ENCODE measurements at places on chromosomes 6 and 20.

GRCh38 chr20:41142919-41143318 lies 5.6 kb downstream of the PLCG1 start:
- DNase-seq, result no peak

GRCh38 chr6:168404560-168404959 lies 36.4 kb upstream of the SMOC2 start:
- DNase-seq, result no peak

DNA sequence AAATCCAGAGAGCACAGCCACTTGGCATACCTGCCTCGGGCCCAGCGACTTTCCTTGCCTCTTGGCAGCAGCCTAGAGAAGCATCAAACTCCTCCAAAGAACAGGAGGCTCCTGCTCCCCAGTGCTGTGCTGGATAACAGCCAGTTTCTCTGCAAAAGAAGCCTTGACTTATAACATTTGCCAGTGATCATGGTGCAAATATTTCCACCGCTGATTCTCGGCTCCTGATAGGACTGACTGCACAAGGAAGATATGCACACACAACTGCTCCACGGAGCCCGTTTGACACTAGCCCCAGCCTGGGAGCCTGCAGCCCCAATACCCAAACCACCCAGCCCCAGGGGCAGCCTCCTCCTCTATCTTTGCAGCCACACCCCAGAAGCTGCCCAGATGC lies 17.5 kb downstream of the ACSS1 start:
- no peak for DNase-seq

GRCh38 chr6:89289710-89290109 lies 25.4 kb downstream of the GABRR2 start:
- DNase-seq, result no peak

DNA sequence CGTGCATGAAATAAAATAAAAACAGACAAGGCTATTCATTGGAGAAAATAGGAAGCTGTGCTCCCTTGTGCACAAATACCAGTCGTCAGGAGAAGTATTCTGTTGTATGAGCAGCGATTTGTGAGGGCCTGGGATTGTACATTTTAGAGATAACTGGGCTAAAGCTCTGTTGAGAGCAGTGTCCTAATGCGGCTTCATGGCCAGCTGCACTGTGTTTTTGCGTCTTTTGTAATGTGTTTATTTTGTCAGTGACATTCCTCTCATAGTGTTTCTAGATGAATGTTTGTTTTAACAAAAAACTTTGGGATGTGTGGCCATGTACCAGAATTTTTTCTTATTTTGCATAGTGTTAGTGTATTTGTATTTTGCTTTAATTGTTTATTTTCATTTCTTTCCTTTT lies 14.8 kb downstream of the ERMARD start:
- no peak for DNase-seq

DNA sequence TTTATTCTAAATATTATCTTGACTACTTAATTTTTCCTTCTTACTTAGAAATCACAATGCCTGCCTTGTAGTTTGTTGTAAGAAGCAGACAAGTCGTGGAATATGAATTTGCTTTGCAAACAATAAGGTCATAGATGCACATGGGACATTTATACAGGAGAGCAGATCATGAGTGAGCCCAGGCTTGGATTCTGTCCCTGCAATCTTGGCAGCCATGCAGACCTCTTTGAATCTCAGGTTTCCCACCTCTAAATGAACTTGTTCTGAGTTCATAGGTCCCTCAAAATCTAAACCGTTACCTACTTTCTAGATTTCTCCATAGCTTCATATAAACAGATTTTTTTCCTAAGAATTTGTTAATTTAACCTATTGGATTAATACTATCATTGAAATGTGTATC lies 19.5 kb downstream of the KIAA0408 start:
- no peak for DNase-seq

DNA sequence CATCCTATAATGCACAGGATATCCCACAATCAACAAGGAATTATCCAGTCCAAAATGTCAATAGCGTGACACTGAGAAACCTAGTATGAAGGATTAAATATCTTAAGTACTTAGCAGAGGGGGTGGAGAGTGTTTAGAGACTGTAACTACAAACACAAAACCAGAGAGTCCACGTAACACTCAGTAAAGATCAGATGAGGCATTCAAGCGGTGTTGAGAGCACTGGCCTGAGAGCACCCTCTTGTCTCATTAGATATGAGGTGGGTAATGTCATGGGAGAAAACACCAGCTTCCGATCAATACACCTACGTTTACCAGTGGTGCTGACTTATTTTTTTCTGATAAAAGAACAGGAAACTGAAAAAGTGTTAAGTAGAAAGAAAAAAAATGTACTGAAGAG lies 2.3 kb downstream of the FAM184A start:
- DNase-seq, result no peak

DNA sequence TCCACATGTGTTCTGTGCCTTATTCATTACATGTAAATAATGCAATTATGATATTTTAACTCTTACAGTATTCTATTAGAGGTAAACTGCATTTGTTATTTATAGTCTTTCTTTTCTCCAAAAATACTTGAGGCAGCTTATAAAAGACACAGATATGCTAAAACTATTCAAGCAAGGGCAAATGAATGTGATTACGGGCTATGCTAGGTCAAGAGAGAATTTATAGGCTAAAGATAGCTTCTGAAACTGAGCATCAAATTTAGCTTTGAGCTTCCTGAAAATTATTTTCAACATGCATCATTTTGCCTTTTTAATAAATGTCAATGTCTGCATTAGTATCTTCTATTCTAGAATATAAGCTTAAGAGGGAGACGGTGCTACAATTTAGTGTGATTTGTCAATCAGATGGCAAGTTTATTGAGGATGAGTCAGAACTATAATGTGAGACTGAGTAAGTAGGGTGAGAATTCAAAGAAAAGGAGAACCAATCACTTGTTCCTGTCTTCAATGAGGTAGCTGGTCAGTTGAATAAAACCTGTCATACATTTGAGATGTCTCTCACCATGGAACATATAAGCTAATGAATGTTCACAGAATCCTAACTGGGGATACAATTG lies 669.4 kb upstream of the CITED2 start:
- DNase-seq, result no peak

- no peak for DNase-seq
Observed at GRCh38 chr6:88074791-88075190, 27.1 kb downstream of the SPACA1 start.

DNA sequence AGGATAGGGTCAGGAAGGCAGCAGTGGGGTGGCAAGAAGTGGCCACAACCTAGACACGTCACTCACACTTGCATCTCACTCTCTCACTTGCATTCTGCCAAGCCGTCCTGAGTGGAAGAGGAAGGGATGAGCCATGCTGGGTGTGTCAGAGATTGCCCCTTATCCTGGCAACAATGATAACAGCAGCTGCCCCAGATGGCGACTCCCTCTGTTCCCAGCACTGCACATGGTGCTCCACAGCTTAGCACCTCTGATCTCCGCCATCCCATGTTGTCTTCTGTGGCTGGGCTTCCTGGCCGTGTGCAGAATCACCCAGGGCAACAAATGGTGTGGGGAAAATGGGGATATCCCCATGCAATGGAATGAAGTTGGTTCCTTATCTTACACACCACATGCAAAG lies 11.1 kb downstream of the KCNB1 start:
- no peak for DNase-seq

GRCh38 chr6:42075159-42075838 lies 25.0 kb downstream of the TAF8 start:
- peak; percentile 20 for DNase-seq

DNA sequence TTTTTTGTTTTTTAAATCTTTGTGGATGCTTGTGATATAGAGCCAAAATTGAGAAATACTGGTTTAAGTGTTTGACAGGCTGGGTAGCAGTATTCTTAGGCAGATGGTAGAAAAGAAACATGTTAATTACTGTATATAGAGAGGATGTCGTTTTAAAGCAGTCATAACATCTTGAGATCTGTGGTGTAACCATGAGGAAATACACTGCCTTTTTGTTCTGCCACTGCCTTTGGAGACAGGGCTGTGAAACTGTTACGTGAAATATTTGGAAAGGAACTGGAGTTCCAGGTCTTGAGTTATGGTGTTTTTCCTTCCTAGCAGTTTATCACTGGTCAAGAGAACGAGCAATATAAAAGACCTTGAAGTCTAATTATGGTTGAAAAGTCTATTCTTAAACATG lies 19.5 kb downstream of the STXBP5 start:
- DNase-seq, result no peak

- no peak for DNase-seq
Observed at GRCh38 chr6:118867181-118867580, 26.8 kb upstream of the ASF1A start.

DNA sequence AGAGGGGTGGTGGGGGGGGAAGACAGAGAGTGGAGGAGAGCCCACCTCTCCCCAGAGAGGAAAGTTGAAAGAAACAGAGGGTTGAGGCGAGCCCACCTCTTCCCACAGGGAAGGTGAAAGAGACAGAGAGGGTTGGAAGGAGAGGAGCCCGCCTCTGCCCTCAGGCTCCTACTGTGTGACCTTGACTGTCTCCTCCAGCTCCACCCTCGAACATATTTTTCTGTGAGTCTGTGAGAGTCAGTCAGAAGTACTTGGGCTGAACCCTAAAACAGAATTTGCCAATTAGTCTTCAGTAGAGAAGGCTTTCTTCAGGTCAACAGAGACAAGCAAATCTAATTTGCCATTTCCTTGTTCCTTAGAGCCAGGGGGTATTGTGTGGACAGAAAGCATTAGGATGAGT lies 153.7 kb upstream of the SNX9 start:
- DNase-seq, result no peak

GRCh38 chr6:148516217-148516616 lies 173.6 kb downstream of the SASH1 start:
- DNase-seq, result no peak

- DNase-seq, result no peak
Observed at GRCh38 chr6:1575210-1576041, 34.3 kb upstream of the FOXC1 start.
